Activated CD8-positive, alpha-beta T cell treated with anti-CD3 and anti-CD28 coated beads, Interleukin-2, amount 10 ng/mL, durations not matched to agents 7 days and 5 days (primary cell): ENCODE measurements at places on chromosomes 5 and 9. TPM values are rescaled to one million over a fixed set of nuclear protein-coding genes. Genes with fewer than 3 reads are reported as not detected.

DNA sequence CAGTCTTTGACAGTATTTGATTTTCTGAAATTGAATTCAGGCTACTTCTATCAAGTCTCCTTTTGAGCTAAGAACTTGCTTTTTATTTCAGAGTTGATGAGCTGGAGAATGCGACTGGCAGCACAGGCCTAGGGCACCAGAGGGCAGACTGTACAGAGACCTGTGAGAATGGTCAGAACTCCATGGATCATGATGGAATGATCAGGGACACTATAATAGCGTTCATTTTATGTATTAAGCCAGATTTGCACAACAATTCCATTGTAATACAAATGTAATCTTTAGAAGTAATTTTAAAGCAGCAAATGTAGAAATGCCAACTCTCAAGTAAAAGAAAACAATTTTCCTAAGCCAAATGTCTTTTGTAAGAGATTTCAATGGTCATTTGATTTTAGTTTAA is 902.4 kb downstream of the NR2F1-AS1 start:
- no peak for DNase-seq

DNA sequence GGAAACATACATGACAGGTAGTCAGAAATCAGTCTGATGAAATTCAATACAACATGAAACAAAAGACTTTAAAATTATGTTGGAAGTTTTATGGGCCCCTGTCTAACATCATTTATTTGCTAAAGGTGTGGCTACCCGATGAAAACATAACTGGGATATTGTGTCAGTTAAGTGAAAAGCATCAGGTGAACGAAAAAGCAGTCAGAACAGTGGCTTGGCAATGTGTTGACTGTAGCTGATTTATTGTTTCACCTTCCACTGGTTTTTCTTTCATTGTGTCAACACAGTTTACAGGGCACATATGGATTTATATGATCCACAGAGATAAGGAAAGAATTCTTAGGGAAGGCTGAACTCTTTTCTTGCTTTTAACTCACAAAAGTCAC is 429.6 kb upstream of the ZNF608 start:
- no peak for DNase-seq

DNA sequence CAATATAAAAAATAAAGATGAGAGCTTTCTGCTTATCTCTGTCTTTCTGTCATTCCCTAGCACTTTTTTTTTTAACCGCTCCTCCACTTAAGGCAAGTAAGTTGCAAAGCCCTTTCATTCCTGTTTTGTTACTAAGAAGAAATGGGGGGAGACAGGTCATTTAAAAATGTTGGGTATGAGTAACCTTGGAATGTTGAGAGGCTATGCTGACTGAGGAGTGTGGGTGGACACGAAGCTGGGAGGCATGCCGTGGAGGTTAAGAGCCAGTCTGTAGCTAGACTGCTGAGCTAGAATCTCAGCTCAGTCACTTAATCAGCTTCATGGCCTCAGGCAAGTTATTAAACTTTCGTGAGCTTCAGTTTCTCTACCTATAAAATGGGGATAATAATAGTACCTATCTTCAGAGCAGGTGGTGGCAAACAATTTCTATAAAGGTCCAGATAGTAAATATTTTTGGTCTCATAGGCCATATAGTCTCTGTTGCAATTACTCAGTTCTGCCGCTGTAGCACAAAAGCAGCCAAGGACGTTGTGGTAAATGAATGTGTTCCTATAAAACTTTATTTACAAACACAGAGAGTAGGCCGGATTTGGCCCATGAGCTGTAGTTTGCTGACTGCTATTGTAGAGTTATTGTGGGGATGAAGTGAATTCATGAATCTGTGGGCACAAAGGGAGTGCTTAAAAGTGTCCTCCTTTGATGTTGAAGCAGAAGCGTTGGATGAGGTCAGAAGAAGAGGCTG is 220.0 kb downstream of the GABBR2 start:
- no peak for DNase-seq

- DNase-seq = no peak
Measured at GRCh38 chr9:113785334-113785733, 90.8 kb upstream of the ZNF618 start.

- no peak for DNase-seq
Measured at GRCh38 chr5:117800261-117800660, 1188.1 kb downstream of the DTWD2 start.

- no peak for DNase-seq
Measured at GRCh38 chr5:154487541-154487940, 9.5 kb upstream of the HAND1 start.

GRCh38 chr5:79540939-79541338 is 27.0 kb upstream of the HOMER1 start:
- no peak for DNase-seq

GRCh38 chr5:96080557-96080956 is 118.9 kb upstream of the ELL2 start:
- no peak for DNase-seq

GRCh38 chr9:127458921-127459320 is 7.6 kb downstream of the LRSAM1 start:
- no peak for DNase-seq

The ARHGEF37 gene
- 1.0 TPM for total RNA-seq

The GPR150 gene
- 0.83 TPM for total RNA-seq

The PCDHB12 gene
- not detected for total RNA-seq

The OTP gene
- total RNA-seq = not detected
